Skeletal muscle cell (primary cell): ENCODE measurements at places on chromosomes 12 and 14.
A peak's percentile ranks its signal among the peaks of the same experiment; 100 is the strongest.

GRCh38 chr12:93889516-93890212, 212.5 kb downstream of the CRADD start:
- DNase-seq: peak; percentile 69

DNA sequence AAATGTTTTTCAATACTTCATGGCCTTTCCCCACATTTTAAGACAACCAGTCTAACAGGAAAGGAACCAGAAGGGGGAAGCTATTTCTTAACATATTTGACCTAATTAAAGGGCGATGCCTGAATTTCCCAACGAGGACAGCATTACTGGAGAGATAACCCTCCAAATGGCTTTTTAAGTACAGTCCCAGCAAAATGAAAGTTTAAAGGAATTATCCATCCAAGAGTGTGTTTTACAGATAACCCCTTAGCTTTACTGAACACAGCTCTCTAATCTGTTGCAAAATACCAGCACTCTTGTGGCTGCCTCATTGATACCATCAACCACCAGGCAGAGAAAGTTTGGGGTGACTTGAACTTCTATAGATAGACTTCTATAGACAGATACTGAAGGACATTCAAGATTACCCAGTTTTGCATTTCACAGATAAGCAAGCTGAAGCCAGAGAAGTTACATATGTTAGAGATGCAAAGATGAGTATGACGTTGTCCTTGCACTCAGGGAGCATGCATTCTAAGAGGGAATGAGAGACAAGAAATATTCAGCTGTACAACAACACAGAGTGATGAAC, 41.3 kb upstream of the DUSP6 start:
- DNase-seq: no peak

- DNase-seq: no peak
Measured at GRCh38 chr14:97074856-97075255, 277.7 kb downstream of the VRK1 start.

GRCh38 chr12:47078733-47079467, 521 bp upstream of the PCED1B start:
- DNase-seq: no peak

GRCh38 chr12:116590561-116590960, 31.4 kb downstream of the MAP1LC3B2 start:
- no peak for DNase-seq

GRCh38 chr12:79019672-79020071, 155.1 kb downstream of the SYT1 start:
- no peak for DNase-seq

DNA sequence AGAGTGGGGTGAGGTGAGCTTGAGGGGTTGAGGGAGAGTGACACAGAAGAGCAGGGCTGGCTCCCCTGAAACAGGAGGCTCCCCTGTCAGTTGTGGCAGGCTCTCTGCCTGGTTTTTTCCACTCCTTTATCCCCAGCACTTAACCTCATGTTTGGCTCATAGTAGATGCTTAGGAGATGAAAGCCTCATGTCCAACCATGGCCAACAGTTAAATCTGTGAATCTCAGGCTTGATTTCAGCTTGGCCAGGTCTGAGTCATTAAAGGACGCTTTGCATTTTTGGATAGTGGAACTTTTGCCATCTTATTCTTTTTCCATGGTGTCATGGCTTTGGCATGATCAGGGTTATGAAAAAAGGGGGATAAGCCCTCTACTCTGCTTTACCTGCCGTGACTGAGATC, 117.2 kb downstream of the CACNA1C start:
- DNase-seq: no peak

GRCh38 chr12:132661972-132662371, 25.2 kb downstream of the POLE start:
- DNase-seq: no peak

DNA sequence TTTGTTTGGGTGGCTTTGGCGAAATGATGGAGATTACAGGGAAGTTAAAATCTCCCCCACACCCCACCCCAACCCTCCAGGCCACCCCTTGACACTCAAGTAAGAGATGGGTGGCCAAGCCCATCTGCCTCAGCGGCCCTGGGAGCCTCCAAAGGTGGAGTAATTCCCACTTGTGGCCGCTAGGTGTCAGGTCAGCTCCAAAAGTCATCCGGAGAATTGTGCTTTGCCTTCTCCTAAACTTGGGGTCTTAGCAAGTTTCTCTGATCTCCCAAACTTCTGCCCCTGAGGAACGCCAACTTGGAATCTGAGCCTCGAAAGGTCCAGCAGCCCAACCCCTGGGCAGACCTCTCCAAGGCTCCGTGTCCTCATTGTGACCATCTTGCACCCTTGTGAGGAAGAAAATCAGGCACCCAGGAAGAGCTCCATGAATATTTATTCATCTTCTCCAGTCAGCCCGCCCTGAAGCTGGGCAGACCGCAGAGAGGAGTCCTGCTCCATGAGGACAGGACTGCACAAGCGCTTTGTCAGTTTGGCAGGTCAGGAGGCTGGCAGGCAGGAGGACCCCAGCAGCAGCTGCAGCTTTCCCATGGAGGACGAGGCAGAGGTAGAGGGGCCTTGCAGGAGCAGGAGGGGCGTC, 46.7 kb downstream of the LRRC74A start:
- no peak for DNase-seq

- DNase-seq: peak; percentile 65
Measured at GRCh38 chr12:9364224-9365176, 156.3 kb upstream of the PZP start.

DNA sequence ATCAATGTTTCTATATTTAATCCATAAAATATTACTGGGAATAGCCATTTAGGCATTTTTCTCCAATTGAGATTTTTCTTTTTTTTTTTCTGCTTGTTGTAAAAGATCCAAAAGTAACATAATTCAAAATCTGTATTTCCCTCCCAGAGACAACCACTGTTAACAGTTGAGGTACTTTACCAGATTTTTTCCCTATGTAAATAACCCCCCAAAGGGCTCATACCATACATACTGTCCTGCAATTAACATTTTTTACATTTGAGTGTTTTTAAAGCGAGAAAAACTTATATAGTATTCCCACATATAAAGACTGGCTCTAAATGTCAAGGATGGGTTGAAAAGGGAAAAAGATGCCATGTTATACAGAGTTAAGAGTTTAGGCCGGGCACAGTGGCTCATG, 18.1 kb downstream of the PPP1R12A start:
- DNase-seq: no peak

GRCh38 chr12:7136676-7137075, 6.5 kb downstream of the CLSTN3 start:
- DNase-seq: no peak

DNA sequence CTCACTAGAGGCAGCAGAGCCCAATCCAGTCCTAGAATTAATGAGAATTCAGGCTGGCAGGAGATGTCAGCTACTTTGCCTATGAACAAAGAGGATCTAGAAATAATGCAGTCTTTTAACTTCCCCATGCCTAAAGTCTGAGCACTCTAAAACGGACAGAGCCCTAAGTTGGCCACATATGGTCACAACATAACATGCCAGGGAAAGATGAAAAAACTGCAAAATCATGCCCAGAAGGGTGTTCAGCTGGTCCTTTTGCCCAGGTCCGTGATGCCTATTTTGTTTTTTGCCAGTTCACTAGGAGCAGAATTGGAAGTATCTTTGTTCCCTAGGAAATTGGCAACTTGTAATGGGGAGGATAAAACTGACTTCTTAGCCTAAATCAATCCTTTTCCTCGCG, 20.3 kb upstream of the LMNTD1 start:
- no peak for DNase-seq

DNA sequence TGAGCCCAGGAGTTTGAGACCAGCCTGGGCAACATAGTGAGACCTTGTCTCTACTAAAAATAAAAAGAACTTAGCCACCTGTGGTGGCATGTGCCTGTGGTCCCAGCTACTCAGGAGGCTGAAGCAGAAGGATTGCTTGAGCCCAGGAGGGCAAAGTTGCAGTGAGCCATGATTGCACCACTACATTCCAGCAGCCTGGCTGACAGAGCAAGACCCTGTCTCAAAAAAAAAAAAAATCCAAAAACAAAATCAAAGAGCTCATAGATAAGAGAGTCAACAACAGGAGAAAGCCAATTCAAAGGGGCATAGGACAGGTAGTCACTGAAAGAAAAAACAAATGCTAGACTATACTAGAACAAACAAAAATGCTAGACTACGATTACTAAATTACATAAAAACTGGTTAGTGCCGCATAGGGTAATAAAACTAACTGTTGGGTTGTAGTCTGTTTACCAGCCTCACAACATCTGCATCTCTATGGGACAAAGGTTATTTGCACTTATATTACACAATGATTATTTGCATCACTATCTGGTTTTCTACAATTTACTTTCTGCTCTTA, 16.6 kb upstream of the EEA1 start:
- DNase-seq: no peak

DNA sequence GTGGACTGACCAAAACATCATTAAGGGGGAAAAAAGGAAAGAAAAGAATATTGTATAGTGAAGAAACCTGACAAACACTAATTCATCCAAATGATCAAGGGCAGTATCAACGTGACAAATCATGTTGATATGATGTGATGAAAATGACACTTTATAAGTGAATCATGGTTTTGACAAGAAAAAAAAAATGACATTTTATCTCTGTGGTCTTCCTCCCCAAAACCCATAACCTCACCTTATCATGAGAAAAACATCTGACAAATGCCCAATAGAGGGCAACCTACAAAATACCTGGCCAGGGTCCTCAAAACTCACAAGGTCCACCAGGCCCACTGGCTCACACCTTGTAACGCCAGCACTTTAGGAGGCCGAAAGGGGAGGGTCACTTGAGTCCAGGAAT, 13.8 kb downstream of the TMED10 start:
- no peak for DNase-seq

- DNase-seq: no peak
Measured at GRCh38 chr14:61503167-61503801, 181.9 kb downstream of the PRKCH start.

- no peak for DNase-seq
Measured at GRCh38 chr12:116538076-116538591, 21.0 kb upstream of the MAP1LC3B2 start.

DNA sequence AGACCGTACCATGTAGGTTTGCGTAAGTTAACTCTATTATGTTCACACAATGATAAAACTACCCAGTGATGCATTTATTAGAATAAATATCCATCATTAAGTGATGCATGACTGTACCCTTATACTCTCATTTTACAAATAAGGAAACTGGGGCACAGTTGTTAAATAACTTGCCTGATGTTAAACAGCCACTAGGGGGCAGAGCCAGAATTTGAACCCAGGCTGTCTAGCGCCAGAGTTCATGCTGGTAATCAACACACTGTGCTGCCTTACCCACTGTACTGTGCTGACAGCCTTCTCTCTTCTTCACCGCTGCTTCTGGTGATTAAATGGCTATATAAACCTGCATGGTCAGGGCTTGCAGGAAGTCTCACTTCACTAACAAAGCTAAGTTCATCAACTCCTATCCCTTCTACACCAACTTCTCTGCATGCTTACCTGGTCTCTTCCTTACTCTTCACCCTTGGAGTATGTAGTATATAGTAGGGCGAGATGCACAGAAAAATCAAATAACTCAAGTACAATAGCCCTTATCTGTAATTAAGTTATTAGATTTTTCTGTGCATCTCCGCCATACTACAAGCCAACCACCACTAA, 43.6 kb upstream of the APPL2 start:
- no peak for DNase-seq

GRCh38 chr14:87615047-87615446, 377.9 kb downstream of the GALC start:
- DNase-seq: no peak

GRCh38 chr14:99497341-99497740, 16.1 kb downstream of the CCNK start:
- no peak for DNase-seq

DNA sequence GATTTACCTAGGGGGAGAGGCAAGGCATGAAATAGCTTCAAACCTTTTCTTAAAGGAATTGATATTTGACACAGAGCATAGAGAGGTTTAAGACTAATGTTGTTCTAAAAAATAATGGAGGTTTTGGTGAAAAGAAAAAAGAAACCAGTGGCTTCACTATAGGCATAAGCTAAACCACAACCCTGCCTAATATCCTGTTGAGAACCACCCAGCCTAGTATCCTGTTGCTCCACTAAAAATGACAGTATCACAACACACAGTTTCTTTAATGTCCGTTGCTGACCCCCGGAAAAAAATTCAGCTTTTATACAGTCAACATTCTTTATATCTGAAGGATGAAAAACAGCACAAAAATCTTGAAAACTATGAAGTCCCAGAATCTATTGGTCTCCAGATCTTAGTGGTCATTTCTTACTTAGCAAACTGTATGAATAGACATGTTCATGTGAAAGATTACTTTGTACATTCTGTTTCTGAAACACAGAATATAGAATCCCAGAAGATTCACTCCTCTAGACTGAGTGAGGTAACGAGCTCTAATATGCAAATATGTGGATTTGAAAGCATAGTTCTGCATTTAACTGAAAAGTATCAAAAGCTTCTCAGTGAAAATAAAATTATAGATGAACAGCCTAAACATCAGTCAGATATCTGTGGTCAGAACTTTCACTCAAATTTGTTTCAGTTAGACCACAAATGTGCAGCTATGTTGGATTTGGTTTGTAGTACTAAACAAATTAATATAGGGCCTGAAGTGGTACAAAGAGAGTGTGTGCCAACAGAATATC, 40.5 kb downstream of the GALC start:
- DNase-seq: no peak
